Stimulated activated CD8-positive, alpha-beta memory T cell treated with anti-CD3 and anti-CD28 coated beads, Interleukin-4, amount 100 ng/mL, for 1 hour (primary cell): ENCODE measurements at places on chromosomes 6 and 20.

- DNase-seq: no peak
Measured at GRCh38 chr6:11227698-11228097, 4.8 kb downstream of the NEDD9 start.

GRCh38 chr6:127475823-127476176, 16.6 kb upstream of the KIAA0408 start:
- no peak for DNase-seq

GRCh38 chr6:35780719-35781118, at the start of gene CLPSL1:
Gene CLPSL1, plus strand, starts transcription at chr6:35781019. Its CDS starts 92 bp downstream, at chr6:35781111.
- no peak for DNase-seq

DNA sequence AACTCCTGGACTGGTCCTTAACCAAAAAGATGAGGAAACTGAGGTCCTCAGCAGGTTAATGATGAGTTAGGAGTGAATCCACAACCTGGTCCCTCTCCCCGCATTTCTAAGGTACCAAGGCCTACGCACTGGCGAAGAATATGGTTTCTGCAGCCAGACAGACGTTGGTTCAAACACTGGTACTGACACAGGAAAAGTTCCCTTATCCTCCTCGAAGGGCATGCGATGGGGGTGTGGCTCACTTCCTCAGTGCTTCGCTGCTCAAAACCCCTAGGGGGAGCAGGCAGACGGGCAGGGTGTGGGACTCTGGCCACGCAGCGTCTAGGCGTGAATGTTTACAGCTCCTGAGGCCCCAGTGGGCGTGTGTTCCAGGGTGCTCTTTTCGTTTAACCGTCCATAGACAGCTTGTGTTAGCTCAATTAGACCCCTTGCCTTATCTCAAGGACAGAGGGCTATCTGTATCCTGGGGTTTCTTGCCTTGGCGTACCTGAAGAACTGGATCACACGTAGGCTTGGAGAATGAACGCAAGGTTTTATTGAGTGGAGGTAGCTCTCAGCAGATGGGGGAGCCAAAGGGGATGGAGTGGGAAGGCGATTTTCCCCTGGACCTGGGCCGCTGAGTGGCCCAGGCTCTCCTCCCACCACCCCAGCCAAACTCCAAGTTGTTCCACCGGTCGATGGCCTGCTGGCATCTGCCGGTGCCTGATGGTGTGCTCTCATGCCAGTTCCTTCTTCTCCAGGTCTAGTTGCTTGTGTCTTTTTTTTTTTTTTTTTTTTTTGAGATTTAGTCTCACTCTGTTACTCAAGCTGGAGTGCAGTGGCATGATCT, 31.8 kb upstream of the PTPN1 start:
- DNase-seq: peak; percentile 57

DNA sequence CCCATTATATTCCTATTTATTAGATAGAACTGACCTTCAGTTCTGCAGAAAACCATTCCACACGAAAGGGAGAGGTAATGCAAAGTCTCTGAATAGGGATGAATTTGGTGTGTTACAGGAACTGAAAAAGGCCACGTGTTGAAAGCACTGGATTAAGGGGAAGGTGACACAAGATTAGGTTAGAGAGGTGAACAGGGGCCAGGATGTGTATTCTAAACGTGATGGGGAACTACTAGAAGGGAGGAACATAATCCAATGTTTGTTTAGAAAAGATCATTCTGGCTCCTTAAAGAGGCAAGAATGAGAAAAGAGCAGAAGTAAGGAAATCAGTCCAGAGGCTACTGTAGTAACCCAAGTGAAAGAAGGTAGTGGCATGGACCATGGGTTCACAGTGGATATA, 6.3 kb upstream of the ZKSCAN8 start:
- DNase-seq: no peak

DNA sequence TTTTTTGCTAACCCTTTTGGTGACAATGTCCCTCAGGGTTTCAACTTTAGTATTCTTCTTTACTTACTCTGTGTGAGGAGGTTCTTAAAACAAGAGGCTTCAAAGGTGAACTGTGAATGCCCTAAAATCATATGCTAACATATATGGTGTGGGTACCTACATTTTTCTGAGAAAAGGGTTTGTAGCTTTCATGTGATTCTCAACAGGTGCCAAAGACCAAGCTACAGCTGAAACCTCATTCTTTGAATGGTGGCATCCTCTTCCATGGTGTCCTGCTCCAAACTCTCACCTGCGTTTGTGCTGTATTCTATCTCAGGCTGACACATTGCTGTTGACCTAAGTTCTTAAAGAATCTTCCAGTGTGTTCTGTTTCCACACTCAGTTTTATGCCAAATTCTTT, 177.3 kb downstream of the PRL start:
- DNase-seq: no peak

GRCh38 chr6:132456700-132457143, 55.4 kb upstream of the MOXD1 start:
- no peak for DNase-seq

GRCh38 chr6:30315156-30315555, 11.6 kb upstream of the TRIM39 start:
- DNase-seq: no peak

DNA sequence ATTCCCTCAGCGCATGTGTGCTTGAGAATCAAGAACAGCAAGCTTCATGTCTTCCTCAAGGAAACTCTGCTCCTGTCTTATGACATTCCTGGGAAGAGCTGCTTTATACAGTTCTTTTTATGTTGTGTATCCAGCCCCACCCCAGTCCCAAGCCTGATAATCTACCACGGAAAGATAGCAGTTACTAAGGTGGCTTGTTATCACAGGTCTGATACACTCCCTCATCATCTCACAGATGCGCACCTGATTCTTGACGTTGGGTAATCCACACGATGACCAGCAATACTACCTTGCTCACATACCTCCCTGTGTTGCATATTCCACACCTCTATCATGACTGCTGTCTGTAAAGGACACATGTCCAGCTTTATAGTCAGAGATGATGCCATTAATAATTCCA, 3.2 kb downstream of the NHLRC1 start:
- no peak for DNase-seq

- no peak for DNase-seq
Measured at GRCh38 chr6:72580281-72580940, 41.5 kb upstream of the KCNQ5 start.

DNA sequence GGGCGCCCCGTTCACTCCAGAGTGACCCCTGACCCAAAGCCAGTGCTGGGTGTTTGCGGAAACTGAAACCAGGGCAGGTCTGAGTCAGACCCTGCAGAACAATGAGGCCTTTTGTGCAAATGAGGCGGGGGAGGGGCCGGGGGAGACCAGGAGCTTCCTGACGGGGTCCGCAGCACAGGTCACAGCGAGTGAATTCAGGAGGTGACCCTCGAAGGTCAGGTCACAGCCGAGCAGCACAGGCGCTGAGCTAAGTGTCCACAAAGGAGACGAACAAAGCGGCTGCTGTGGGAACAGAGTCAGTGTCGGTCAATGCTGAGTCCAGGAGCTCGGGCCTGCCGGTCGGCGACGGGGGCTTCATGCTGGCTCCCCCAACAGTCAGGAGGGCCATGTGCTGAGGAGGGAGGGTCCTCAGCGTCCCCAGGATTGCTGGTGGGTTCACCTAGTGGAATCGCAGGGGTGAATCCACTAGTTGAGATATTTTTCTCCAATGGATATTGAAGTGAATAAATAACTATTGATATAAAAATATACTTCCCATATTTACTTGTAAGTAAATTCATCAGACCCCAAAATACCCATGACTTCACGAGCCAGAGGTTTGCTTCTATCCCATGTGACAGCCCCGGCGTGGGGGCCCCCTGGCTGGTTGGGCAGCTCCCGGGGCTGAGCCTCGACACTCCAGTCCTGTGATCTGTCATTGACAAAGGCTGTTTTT, 188.4 kb upstream of the SULF2 start:
- DNase-seq: no peak
